ENCODE measurements at places on chromosomes 7 and 10.
A peak's percentile ranks its signal among the peaks of the same experiment; 100 is the strongest.

- no peak for DNase-seq
These were observed 14.5 kb downstream of the DNAJB9 start for GRCh38 chr7:108584211-108584610.

DNA sequence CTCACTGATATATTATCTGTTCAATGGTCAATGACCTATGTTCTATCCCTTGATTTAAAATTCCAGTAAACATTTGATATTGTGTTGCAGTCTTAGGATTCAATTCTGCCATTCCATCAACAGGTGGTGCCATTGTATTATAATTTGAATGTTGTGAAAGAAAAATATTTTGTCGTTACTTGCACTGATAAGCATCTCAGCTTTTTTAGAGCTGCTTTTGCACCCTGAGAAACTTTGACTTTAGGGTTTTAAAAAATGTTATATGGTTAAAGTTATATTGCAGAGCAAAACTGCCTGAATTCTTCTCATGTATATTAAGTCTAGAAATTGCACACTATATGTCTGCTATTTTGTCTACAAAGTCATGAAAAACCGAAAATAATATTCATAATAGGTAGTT lies 18.8 kb upstream of the MINDY3 start:
- no peak for DNase-seq

DNA sequence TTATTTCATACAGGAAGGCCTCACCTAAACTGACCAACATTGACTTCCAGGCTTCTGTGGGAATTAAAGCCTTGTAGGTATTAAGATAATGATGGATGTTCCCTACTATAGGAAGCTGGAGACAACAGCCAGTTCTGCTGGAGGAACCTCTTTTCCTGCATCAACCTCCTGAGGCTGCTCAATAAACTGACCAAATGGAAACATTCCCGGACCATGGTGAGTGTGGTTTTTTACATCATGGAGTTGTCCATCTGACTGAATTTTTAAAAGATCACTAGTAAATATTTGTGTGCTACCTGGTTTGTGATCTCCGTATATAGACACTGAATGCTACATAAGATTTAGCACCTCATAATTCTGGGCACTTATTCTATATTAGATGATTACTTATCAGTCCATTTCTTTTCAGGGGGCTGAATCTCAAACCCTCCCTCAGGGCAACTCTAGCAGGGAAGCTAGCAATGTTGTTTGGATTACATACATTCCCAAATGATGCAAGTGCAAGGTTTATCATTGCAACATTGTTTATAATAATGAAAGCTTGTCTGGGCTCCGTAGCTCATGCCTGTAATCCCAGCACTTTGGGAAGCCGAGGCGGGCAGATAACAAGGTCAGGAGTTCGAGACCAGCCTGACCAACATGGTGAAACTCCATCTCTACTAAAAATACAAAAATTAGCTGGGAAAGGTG lies 21.5 kb upstream of the SMKR1 start:
- no peak for DNase-seq

GRCh38 chr7:105496521-105496920 lies 25.6 kb downstream of the PUS7 start:
- no peak for DNase-seq

GRCh38 chr10:792792-793100 lies 103.3 kb upstream of the DIP2C start:
- DNase-seq = no peak

DNA sequence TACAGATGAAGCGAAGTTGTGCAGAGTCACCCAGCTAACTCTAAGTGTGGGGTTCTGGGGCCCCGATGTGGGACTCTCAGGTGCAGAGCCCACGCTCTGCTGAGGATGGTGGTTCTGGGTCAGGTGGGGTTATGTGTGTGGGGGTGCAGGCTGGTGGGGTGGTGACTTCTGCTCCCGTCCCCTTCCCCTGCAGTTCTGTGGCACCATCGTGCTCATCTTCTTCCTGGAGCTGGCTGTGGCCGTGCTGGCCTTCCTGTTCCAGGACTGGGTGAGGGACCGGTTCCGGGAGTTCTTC lies 28.6 kb upstream of the SH2D4B start:
- no peak for DNase-seq

- no peak for DNase-seq
These were observed 93.3 kb upstream of the FZD8 start for GRCh38 chr10:35735412-35735811.

DNA sequence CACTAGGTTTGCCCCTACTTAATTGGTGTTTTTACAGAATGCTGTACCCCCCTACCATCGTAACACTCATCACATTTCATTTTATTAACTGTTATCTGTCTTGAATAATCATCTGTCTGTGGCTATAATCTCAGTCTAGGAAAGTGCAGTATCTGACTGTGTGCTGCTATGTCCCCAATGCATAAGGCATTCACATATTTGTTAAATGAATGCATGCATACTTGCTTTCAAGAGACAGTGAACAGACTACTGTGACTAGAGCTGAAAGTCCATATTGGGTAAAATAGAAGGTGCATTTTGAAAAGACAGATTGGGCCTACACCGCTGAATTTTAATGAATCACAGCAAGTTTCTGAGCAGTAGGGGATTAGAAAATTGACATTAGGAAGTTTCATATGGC lies 112.3 kb downstream of the ARHGAP12 start:
- no peak for DNase-seq

GRCh38 chr7:138431517-138431916 lies 28.5 kb upstream of the TRIM24 start:
- no peak for DNase-seq

- no peak for DNase-seq
These were observed 585.0 kb upstream of the MBL2 start for GRCh38 chr10:53357587-53357986.

DNA sequence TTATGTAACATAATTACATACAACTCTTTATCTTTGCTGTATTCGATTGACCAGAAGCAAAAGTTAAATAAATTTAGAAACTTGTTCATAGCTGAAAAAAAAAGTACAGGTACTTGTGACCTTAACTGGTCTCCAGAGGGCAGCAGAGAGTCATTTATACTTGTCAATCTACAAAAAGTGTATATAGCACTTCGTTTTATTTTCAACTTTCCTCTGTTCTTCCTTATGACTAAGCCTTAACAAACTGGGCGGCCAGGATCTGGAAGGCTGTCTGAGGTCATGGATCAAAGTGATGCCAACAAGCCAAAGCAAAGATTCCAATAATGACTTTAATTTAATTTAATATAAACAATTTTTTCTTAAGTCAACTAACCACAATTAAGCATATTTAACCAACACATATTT lies 29.8 kb downstream of the C10orf67 start:
- no peak for DNase-seq

DNA sequence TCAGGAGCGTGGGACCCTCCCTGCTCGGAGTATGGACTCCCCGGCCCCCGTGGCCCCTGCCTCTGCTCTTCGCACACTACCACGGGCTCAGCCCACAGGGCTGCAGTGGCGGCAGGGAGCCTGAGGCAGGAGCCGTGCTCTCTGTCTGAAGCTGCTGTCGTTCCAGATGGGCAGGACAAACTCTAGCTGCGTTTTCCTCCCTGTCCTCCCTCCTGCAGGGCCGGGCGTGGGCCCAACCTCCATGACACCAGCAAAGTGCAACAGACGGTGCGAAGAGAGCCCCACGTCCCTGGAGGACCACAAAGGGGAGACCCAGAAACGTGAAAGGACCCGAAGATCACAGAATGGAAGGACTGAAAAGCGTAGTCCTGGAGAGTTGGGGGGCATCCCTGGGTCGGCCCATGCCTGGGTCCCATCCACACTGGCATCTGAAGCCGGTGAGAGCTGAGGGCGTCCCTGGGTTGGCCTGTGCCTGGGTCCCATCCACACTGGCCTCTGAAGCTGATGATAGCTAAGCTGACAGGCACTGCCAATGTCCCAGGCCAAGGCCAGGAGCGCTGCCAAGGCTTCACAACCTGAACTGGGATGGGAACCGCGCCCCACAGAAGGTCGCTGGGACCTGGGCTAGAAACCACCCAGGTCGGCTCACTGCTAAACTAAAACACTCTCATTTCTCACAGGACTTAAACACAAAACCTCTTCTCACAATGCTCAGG lies 267.0 kb downstream of the MAD1L1 start:
- DNase-seq = peak; percentile 61

GRCh38 chr10:49830016-49830415 lies 67.9 kb upstream of the OGDHL start:
- DNase-seq = no peak

DNA sequence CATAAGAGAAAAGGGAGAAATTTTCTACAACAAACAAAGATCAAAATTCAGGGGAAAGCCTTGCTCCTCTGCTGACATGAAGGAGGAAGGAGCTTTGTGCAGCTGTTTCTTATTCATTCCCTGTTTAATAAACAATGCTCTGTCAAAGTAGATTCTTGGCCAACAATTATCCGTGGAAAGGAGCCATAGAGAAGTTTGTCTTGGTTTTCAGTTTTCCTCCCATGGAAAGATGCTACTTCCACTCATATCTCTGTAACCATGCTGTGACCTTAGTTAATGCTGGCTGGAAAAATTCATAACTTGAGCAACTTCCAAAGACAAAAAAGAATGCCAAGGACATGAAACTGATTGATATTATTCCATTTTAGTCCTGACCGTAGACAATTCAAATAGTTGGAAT lies 8.1 kb downstream of the DDC start:
- DNase-seq = no peak

GRCh38 chr10:31678139-31678536 lies 250.5 kb downstream of the ARHGAP12 start:
- no peak for DNase-seq

- peak; percentile 20 for DNase-seq
These were observed 19.3 kb upstream of the TRIM8 start for GRCh38 chr10:102624751-102625645.

GRCh38 chr7:134504660-134505164 lies 22.7 kb upstream of the AKR1B10 start:
- DNase-seq = no peak

DNA sequence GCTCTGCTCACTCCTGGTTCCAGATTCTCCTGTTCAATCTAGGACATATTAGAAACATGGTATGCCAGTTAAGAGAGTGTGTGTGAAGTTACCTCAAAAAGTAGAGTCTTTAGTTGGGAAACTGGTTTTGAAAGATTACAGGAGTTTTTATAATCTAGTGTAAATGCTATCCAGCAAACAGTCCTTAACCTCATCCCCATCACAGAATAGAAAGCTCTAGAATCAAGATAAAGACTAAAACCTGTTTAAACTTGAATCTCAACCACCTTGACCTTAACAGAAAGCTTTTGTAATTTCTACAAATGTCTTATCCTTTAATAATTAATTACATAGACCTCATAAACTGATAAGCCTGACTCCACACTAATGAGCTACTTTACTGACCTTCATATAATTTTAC lies 1288.7 kb upstream of the SORCS1 start:
- no peak for DNase-seq

DNA sequence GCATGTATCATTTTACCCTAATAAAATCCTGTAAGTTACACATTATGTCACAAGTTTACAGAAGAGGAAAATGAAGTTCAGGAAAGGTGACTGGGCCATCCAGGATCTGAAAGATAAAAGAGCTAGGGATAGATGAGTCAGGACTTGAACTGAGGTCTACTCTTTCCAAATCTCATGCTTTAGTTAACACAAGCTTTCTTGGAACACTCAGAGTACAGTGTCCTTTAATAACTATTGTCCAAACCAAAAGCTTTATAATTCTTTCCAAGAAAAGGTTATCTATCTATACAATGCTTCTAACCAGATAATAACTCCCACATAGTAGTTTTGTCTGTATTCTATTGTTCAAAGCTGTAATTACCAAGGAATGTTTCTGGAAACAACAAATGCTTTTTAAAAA lies 164.6 kb downstream of the LRRN3 start:
- DNase-seq = no peak

GRCh38 chr10:95276367-95277200 lies 14.2 kb downstream of the PDLIM1 start:
- DNase-seq = no peak

GRCh38 chr7:116699722-116700120 lies 27.7 kb downstream of the MET start:
- no peak for DNase-seq

DNA sequence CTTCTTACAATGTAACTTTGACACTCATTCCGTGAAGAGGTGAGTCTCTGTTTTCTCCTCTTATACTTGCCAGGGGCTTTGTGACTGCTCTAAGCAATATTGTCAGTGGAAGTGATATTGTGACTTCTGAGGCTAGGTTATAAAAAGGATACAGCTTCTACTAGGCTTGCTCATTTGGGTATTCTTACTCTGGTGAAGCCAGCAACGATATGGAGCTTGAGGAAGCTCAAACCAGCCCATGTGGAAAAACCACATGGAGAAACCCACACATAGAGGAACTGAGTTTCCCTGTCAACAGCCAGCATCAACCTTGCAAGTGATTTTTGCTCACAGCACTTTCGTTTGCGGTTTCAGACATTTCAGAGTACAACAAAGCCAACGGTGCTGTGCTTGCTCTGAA lies 149.6 kb upstream of the SEMA3E start:
- DNase-seq = no peak

DNA sequence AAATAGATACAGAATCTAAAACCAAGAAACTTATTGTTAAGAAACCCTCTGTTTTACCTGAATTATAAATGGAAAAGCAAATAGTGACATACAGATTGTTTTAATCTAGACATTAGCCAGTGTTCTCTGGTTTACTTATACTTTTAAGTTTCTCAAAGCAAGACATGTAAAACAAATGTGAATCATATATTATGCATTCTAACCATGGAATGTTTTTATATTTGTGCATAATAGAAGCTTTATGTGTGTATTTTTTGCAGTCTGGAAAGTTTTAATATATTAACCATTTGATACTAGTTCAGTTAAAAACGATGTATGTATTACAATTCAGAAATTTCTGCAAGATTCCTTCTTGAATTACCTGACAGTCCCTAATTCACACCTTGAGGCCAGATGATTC lies 150.6 kb upstream of the TMEM72 start:
- no peak for DNase-seq

- DNase-seq = no peak
These were observed 258.7 kb downstream of the PTEN start for GRCh38 chr10:88122145-88122544.

- peak; percentile 70 for DNase-seq
These were observed 29.4 kb upstream of the JAKMIP3 start for GRCh38 chr10:132036153-132036886.

All from spleen (tissue), 13 donors.